Hematopoietic multipotent progenitor cell treated with erythropoietin and hydrocortisone succinate and interleukin-3 and kit ligand, for 4 days (in vitro differentiated cells): ENCODE measurements at places on chromosomes 3 and 15.

DNA sequence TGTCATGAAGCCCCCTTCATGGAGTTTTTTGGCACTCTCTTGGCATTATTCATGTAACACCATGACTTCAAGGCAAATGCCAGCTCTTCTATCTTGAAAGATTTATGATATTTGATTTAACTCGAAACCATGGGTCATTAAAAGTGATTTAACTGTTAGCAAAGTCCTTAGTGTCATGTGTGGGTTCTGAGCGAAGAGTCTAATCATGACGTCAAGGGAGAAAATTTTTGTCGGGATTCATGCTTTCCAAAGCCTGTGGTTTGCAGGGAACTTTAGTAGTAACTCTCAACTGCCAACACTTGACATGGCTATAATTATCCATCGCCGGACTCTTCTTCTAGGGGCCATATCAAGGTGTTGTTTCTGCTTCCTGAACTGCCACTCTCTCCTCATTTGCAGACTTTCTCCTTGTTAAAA is 11.5 kb downstream of the GXYLT2 start:
- no peak for DNase-seq

- DNase-seq, result no peak
These were observed 6.8 kb downstream of the SOX14 start for GRCh38 chr3:137770835-137771399.

DNA sequence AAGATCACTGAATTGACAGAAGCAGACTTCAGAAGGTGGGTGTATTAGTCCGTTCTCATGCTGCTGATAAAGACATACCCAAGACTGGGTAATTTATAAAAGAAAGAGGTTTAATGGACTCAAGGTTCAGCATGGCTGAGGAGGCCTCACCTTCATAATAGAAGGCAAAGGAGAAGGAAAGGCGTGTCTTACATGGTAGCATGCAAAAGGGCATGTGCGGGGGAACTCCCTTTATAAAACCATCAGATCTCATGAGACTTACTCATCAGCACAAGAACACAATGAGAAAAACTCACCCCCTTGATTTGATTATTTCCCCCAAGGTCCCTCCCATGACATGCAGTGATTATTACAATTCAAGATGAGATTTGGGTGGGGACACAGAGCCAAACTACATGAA is 416.3 kb upstream of the EPHA3 start:
- no peak for DNase-seq

DNA sequence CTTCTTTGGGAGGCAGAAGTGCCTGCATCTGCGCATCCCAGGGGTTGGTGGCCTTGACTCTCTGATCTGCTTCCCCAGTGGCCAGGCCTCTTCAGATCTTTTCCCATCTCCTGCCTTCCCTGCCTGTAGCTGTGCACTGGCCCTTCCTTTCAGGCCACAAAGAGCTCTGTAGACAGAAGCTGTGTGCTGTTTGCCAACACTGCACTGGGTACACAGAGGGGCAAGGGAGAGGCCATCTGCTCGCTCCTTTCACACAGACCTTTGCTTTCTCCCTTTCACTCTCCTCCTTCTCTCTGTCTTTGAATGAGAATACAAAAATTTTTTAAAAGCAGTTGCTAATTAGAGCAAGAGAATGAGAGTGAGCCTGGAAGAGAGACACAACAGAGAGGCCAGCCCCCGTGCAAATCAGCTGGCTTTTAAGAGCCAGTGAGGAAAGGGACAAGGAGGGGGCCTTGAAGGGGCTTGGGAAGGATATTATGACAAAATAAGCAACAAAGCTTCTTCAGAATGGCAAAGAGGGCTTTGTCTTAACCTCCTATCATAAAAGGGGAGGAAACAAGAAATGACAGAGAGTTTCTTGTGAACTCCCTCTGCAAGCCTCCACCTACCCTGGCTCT is 170.9 kb downstream of the EPHB1 start:
- DNase-seq, result no peak

- no peak for DNase-seq
These were observed 28.8 kb upstream of the AQP9 start for GRCh38 chr15:58109419-58109818.

DNA sequence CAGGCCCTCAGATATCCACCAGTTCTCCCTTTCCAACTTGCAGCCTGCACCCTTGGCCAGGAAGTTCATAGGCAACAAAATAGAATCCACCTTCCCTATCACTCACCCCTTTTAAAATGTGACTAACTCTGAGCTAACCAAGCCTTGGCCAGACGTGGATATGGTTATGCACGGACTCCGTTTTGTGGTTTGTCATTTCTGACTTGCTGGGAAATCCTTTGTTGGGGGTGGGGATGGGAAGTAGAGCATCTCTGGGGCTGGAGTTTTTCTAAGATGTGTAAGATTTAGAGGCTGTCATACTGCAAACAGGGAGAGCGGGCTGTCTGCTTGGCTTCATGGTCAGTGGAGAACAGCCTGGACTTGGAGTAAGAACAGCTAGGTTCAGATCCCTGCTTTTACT is 62.6 kb downstream of the SMAD3 start:
- no peak for DNase-seq

DNA sequence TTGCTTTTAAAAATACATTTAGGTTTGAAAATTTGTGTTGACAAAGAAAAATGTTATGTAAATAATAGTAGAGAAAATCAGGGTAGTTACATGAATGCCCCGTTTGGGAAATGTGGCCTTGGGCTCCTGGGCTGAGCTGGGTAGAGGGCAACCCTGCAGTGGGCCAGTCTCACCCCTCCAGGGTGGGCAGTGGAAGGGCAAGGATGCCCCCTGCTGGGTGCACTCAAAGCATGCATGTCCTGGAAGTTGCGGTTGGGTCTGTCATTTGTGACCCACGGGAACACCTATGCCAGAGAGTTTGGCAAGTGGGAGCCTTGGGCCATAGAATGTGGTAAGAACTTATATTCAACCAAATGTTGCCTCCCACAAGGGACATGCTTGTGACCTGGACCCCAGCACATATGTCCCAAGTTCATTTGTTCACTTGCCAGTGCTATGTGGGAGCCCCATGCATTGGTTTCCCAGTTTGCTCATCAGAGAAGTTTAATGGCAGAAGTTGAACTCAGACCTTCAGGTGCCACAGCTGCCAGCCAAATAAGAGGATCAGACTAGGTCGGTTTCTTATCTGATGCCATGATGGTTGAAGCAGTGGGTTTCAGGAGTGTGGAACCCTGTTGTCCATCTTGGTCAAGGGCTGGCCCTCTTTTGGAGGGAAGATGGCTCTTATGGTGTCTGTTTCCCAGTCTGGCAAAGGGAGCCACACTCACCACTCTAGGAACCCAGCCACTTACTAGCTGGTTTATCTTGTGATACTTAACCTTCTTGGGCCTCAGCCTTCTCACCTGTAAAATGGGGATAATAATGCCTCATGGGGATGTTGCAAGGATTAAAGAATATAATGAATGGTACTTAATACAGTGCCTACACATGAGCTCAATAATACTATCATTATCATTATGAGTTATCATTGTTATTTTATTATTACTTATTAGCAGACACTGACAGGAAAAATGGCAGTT is 2.5 kb upstream of the PLCB2 start:
- DNase-seq, result peak; percentile 89

DNA sequence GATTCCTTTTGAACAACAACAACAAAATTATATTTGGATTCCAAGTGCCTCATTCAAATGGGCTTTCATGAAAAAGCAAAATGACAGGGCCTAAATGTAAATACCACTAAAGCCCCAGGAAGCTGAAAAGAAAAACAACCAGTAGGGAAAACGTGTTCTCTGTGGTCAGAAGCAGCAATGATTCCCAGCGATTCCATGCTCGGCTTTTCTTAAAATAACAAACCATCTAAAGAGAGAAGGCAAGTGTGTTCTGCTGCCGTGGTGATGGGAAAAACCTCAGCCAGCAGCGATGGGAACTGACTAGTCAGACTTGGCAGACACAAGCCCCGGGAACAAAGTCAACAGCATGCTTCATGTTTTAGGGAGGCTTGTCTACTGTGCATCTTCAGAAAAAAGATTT is 153.6 kb downstream of the TNIK start:
- DNase-seq, result no peak

DNA sequence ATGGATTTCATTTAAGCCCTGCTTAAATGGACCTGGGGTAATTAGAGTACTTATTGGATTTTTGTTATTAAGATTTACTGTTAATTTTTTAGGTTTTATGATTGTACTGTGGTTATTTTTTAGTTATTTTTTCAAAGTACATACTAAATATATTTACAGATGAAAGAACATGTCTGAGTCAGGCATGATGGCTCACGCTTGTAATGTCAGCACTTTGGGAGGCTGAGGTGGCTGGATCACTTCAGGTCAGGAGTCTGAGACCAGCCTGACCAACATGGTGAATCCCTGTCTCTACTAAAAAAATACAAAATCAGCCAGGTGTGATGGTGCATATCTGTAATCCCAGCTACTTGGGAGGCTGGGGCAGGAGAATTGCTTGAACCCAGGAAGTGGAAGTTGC is 16.2 kb upstream of the RPL24 start:
- DNase-seq, result no peak

- peak; percentile 59 for DNase-seq
These were observed 795 bp upstream of the SCAANT1 start for GRCh38 chr3:63912768-63913588.

DNA sequence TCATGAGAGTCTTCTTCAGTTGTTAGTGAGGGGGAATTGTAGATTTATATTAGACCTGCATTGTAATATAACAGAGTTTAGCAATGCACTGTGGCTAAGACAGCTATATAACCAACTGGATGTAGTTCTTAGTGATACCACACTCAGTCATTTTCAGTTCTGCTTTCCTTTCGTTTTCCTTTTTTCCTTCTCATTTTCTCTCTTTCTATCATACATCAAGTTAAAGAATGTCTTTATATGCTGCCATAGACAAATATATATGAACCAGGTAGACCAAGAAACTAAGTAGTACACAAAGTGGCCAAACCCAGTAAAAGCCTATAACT is 43.7 kb upstream of the CD47 start:
- DNase-seq, result no peak

DNA sequence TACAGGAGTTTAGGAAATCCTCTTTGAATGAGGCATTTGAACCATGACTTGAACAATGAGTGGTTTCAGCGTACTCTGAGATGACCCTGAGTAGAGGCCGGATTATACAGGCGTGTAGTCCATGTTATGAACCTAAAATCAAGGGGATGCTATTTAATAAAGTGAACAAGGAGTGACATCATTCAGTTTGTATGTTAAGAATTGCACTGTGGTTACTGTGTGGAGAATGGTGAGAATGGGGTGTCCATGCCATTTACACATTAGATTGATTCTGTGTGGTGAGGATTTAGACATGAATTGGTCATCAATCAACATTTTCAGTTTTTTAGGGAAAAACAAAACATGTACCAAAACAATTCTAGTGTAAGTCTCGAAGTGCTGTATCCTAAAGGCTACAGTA is 65.8 kb downstream of the TPRG1 start:
- DNase-seq, result no peak

DNA sequence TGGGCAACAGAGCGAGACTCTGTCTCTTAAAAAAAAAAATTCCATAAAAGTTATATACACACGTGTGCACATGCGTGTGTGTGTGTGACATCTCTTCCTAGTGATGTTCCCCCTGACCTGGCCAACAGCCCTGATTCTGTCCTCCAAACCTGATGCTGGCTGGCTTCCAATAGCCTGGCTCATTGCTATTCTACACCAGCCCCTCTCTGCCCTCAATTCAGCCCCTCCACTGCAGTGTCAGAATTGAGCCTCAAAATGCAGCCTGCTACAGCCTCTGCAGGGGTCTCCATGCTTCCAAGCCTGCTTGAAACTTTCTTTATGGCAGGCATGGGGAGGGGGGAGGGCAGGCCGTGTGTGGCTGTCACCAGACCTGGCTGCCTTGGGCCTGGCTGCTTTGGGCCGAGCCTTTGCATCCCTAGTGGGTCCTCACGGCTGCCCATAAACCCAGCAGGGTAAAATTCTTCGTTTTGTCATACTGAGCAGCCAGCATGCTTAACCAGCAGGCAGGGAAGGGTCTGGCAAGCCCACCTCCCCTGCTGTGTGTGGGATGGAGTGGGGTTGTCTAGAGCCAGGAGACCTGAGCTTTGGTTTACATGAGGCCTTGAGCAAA is 22.7 kb upstream of the DOCK3 start:
- no peak for DNase-seq

- no peak for DNase-seq
These were observed 1.4 kb downstream of the GATA2 start for GRCh38 chr3:128491691-128491940.

GRCh38 chr15:31434588-31435260 is 108.1 kb downstream of the KLF13 start:
- DNase-seq, result peak; percentile 97

- no peak for DNase-seq
These were observed 85.2 kb upstream of the CHL1 start for GRCh38 chr3:111143-112069.

DNA sequence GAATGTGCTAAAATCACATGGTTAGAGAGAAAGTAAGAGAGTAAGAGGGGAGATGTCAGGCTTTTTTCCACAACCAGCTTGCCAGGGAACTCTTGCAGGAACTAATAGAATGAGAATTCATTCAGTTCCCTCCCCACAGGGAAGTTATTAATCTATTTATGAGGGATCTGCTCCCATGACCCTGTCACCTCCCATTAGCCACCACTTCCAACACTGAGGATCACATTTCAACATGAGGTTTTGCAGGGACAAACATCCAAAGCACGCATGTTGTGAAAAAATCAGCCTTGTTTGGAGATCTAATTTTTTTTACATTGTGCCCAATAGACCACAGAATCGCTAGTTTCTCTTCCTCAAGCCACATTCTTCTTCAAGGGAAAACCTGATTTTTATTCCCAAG is 904.0 kb downstream of the TBL1XR1 start:
- no peak for DNase-seq

DNA sequence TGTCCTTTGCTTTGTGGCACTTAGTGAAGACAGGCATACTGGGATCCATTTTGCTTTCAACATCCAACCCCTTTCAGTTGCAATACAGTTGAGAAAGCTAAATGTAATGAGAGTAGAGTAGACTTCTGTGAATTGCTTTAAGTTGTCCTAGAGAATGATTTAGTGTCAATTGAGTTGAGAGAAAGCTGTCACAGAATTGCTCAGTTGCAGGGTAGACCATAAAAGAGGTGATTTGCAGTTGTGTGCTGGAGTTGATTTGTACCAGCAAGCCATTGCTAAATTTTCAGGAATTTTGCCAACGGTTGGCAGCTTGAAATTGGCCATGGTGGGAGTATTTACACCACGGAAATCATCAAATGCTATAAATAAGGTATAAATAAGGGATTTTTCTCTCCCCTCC is 2.2 kb downstream of the ABHD5 start:
- no peak for DNase-seq
